ENCODE measurements at places on chromosomes 16 and 17. TPM values are rescaled to one million over a fixed set of nuclear protein-coding genes. Genes with fewer than 3 reads are reported as not detected.

The ACBD4 gene
- total RNA-seq = 6.9 TPM

DNA sequence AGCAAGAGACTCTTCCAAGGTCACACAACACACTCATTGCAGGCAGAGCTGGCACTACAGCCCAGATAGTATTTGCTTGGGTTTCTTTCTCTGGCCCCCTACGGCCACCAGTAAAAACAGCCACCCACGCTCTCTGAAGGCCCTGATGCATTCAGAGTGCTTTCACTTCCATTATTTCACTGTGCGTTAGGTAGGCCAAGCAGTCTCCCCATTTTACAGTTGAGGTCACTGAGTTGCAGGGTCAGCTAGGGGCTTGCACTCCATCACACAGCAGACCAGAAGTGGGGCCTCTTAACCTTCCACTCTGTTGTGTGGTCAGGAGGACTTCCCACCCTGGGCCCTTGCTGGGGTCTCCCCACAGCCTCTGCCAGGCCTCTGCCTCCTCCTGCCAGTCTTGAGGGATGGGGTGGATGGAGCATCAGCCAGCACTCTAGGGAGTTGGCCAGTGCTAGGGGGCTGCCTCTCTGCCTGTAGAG lies 2.5 kb downstream of the TBX21 start:
- DNase-seq = peak; percentile 9

The DUS2 gene
- 6.7 TPM for total RNA-seq

The SOX8 gene
- 1.1 TPM for total RNA-seq

DNA sequence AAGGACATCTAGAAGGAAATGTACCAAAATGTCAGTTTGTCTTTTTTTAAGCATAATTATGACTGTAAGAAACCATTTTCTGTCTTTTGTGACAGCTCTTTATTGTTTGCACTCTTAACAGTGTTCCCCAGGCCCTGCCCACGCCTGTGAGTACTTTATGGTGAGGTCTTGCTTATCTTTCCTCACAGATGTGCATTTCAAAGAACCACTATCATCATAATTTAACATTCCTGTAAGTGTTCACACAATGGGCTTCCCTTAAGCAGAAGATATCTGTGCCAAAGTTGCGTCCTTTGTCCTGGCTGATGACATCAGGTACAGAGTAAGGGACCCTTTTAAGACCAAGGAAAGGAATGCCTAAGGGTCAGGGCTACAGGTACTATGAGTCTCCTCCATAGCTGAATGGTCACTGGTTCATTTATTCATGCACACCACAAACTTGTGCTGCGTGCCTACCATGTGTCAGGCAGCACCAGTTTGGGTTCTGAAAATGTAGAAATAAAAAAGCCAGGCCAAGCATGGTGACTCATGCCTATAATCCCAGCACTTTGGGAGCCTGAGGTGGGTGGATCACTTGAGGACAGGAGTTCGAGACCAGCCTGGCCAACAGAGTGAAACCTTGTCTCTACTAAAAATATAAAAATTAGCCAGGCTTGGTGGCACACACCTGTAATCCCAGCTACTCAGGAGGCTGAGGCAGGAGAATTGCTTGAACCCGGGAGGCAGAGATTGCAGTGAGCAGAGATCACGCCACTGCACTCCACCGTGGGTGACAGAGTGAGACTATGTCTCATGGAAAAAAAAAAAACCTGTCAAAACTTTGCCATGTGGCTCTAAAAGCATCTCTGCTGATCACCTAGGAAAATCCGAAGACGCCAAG lies 55.4 kb upstream of the NLK start:
- DNase-seq = no peak

- DNase-seq = no peak
These were observed 15.5 kb downstream of the CES1 start for GRCh38 chr16:55817236-55817912.

- peak; percentile 20 for DNase-seq
These were observed 81.3 kb downstream of the METRNL start for GRCh38 chr17:83160443-83161297.

- DNase-seq = no peak
These were observed 32.1 kb downstream of the MYO15A start for GRCh38 chr17:18140648-18141047.

The PRRT2 gene
- 9.8 TPM for total RNA-seq

DNA sequence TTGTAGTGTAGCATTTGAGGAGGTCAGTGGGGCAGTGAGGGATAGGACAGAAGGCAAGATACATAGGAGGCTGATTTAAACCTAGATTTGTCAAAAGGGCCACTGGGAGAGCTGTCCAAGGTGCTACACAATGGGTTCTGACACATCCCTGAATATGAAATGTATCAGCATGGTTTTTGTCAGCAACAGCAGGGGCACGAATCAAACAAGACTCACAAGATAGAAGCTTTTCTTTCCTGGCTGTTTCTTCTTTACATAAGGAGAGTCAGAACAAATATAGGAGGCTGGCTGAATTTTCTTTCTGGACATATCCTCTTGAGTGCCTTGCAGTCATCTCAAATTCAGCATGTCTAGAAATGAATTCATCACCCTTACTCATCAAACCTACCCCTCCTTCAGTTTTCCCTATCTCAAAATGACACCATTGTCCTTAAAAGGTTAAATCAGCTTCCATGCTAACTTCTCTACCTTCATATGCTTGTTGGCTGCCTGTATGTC lies 130.5 kb downstream of the NPIPB5 start:
- no peak for DNase-seq

- no peak for DNase-seq
These were observed 631 bp downstream of the KREMEN2 start for GRCh38 chr16:2964475-2965336.

DNA sequence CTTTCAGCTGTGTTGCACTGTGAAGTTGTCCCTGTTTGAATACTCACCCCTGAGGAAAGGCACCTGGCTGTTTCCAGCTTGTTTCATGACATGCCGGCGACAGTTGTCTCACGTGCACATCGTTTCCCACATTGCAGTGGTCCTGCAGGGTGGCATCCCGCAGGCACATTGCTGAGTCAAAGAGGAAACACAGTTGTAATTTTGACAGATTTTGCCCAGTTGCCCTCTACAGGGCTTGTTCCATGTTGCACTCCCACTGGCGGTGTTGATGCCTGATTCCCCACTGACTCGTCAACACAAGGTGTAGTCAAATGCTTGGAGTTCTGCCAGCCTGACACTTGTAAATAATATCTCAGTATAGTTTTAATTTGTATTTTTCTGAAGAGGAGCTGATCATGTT lies 23.8 kb downstream of the EPN2 start:
- no peak for DNase-seq

GRCh38 chr16:11794447-11794846 lies 2.6 kb downstream of the ZC3H7A start:
- no peak for DNase-seq

Measured in omental fat pad (tissue), 4 donors.